ENCODE measurements at places on chromosomes 13 and 19.

GRCh38 chr19:47272448-47273312 lies 2.0 kb upstream of the INAFM1 start:
- peak; percentile 45 for DNase-seq

- DNase-seq = no peak
Measured at GRCh38 chr13:85694992-85695391, 104.2 kb downstream of the SLITRK6 start.

GRCh38 chr19:49807904-49808675 lies 5.0 kb downstream of the FUZ start:
- DNase-seq = no peak

DNA sequence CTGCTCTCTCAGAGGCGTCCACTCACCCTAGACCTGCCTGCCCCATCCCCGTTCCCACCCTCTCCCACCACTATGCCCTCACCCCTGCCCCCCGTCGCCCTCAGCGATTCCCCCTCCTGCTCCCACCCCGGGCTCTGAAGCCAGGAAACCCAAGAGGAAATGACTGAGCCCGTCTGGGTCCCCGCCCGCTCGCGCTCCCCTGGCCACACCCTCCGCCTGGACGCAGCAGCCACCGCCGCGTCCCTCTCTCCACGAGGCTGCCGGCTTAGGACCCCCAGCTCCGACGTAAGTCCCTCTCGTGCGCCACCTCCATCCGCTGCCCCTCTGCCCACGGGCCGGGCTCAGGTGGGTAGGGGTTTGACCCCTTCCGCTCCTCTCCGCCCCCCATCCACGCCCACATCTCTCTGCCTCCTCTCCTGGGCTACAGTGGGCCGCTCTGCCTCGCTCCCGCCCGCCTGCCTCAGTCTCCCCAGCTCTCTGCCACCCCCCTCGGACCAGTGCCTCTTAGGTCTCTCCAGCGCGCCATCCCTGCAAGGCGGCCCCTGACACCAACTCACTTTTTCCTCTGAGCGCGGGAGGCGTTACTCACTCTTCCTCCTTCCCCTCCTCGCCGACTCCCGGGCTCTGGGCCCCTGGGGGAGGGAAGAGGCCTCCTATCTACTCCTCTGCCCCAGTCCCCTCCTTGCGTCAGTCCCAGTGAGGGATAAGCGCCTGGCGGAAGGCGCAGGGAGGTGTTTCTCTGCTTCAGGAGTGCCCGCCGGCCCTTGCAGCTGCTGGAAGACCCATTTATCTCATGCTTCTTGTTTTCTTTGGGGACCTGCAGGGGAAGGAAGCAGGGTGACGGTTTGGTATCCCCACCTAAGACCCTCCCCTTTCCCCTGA lies at the start of gene FXYD5:
FXYD5 (plus strand) TSS at position 211 of the 882 bp plus-strand sequence. CDS start 816 bp downstream, outside the sequence.
- DNase-seq = peak; percentile 62

- peak; percentile 45 for DNase-seq
Measured at GRCh38 chr19:55486971-55487923, 989 bp upstream of the SSC5D start.

DNA sequence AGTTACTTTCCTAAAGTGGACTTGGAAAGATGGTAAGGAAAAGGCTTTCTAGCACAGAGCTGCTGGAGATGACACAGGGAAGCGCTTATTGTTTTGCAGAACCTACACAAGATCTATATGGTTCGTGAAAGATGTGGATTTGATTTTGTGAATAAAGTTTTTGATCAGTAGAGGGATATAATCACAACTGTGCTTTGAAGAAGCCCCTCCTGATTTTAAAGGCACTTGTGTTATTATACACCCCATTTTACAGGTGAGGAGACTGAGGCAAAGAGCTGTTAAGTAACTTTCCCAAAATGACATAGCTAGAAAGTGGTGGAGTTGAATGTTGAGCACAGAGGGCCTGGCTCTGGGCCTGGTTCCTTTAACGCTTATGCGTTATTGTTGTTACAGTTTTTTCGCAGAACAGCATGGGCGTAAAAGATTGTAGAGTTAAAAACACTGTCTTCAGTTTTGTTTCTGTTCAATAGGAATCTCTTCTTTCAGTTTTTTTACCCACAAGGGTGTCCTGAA lies 1.4 kb downstream of the TDRD3 start:
- no peak for DNase-seq

GRCh38 chr19:53787266-53787665 lies 36.8 kb downstream of the NLRP12 start:
- no peak for DNase-seq

Measured in stimulated activated CD8-positive, alpha-beta memory T cell treated with anti-CD3 and anti-CD28 coated beads, Interleukin-2, amount 100 ng/mL, for 48 hours (primary cell).